OCI-LY7 (cell line): ENCODE measurements at places on chromosomes 1 and 21. TPM values are rescaled to one million over a fixed set of nuclear protein-coding genes. Genes with fewer than 3 reads are reported as not detected.

GRCh38 chr1:106534612-106535011 is 521.9 kb upstream of the PRMT6 start:
- no peak for DNase-seq

PCP4 gene
- total RNA-seq = not detected in 2 replicates

LIN28A gene
- not detected in 2 replicates for total RNA-seq

KCNH1 gene
- total RNA-seq = not detected in 2 replicates

ENTREP3 gene
- total RNA-seq = 53.1 and 59.3 TPM in 2 replicates
